Activated CD8-positive, alpha-beta memory T cell treated with anti-CD3 and anti-CD28 coated beads for 1 hour (primary cell): ENCODE measurements at places on chromosomes 5 and 9.

GRCh38 chr9:133976887-133977286 is 15.2 kb downstream of the VAV2 start:
- DNase-seq = no peak

DNA sequence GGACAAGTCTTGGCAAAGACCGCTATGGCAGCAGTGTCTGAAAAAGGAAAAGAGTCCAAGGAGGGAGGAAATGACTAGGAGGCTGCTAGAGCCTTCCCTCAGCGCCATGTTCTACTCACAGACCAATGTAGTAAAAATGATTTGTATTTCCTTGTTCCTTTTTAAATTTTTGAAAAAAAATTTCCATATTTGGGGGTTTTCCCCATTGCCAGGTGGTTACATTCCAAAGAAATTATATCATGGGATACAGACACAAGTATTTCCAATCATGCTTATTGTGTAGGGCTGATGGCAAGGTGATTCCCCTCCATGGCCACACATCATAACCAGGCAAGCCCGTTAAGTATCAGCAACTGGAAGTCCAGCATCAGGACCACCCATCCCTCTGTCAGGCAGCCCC is 138.2 kb downstream of the PIP5K1B start:
- DNase-seq = no peak

- DNase-seq = no peak
These were observed 45.1 kb downstream of the PDE8B start for GRCh38 chr5:77255617-77256016.

- no peak for DNase-seq
These were observed 101.9 kb downstream of the MTRR start for GRCh38 chr5:7970816-7971215.

DNA sequence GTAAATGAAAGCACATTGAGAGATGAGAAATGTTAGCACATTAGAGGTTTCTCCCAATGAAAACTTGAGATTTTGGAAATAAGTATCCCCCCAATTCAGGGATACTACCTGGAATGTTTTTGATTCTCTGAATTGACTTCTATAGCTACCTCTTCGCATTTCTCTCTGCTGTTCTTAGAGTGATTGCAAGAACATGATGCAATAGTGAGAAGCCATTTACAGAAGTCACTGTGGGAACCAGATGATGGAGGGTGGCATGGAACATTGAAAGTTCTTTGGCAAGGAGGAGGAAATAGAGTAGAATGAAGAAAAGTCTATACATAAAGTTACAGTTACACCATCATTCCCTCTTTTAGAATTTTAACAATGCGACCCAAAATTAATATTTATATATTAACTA is 9.2 kb downstream of the NPR3 start:
- DNase-seq = no peak
